Midbrain (tissue), 1 donor: ENCODE measurements at places on chromosomes 12 and 14.

GRCh38 chr14:34569750-34570149 is 30.2 kb upstream of the EAPP start:
- DNase-seq = no peak

GRCh38 chr12:70383484-70383883 is 17.4 kb downstream of the KCNMB4 start:
- DNase-seq = no peak

DNA sequence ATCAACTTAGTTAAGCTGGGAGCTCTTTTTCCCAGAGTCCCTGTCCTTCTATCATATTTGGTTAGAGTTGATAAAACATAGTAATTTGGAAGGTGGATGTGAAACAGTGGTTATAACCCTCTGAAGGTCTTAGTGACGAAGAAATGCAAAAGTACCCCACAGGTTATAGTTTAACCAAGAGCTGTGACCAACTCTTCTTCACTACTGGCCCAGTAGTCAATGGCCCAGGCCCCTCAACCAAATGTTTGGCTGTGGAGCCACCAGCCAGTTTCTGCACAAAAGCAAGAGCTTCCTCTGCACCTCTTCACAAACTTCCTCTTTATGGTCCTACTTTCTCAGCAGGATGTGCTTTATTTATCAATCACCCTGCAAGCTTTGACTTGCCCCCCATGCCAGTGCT is 132.6 kb downstream of the BMP4 start:
- DNase-seq = no peak

GRCh38 chr14:95523051-95523814 is 6.8 kb upstream of the SYNE3 start:
- DNase-seq = no peak

- DNase-seq = no peak
These were observed 209.7 kb downstream of the GPHN start for GRCh38 chr14:66717561-66718140.

- DNase-seq = peak; percentile 47
These were observed 290.3 kb downstream of the NAV3 start for GRCh38 chr12:78120866-78121560.

GRCh38 chr12:42362647-42363260 is 36.8 kb downstream of the PPHLN1 start:
- no peak for DNase-seq
